ENCODE measurements at places on chromosomes 5 and 9.

GRCh38 chr5:171311322-171312077 is 2.5 kb downstream of the TLX3 start:
- no peak for DNase-seq

GRCh38 chr5:174378121-174378874 is 332.8 kb downstream of the NSG2 start:
- no peak for DNase-seq

- peak; percentile 77 for DNase-seq
Observed at GRCh38 chr5:93078082-93079038, 502.7 kb downstream of the NR2F1-AS1 start.

DNA sequence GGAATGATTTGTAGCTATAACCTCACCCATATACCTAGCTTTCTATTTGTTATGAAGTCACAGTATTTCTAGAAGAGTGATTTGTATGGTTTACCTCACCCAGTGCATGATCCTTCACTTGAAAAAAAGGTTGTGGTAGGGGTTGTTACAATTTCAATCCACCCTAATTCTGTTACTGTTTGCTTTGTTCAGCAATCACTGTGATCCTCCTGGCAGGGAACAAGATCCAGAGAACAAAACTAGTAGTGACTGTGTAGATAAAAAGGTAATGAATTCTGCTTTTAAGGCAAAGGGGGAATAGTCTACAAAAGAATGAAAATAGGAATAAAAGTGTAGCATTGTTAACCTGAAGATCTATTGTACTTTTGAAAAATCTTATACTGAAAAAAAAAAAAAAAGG is 191.3 kb upstream of the SH3GL2 start:
- DNase-seq, result no peak

GRCh38 chr9:5620494-5620893 is 8.4 kb upstream of the RIC1 start:
- DNase-seq, result no peak

- no peak for DNase-seq
Observed at GRCh38 chr5:154329519-154330040, 116.2 kb upstream of the SAP30L start.

- no peak for DNase-seq
Observed at GRCh38 chr9:93708289-93708986, 132.1 kb downstream of the PHF2 start.

GRCh38 chr5:131980696-131981095 is 30.8 kb downstream of the ACSL6 start:
- DNase-seq, result no peak

DNA sequence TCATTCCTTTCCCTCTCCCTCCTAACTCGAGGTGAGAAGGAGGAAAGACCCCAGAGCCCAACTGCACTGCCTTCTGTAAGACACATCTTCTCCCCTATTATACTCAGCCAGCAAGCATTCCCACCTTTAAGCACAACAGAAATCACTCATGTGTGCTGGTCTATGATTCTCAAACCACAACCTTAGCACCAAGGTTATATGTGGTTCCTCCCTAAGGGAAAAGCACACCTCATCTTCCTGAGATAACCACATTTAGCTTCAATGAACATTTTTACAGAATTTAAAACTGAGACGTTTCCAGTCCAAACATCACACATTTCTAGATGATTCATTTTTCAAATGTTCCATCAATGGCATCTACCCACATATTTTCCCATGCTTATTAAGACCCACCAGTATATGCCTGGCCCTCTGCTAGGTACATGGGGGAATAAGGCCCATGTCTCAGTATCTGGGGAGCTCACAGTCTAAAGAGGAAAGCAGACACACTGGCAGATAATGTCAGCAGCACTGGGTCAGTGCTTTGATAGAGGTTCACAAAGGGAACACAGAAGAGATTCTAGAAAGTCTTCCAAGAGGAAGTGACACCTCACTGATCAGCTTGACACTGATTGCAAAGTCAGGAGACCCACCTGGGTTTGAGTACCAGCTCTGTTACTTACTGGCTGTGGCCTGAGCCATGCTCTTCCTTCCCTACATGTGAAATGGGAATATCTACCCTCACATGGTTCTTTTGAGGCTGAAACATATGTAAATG is 245.4 kb downstream of the DENND1A start:
- no peak for DNase-seq

DNA sequence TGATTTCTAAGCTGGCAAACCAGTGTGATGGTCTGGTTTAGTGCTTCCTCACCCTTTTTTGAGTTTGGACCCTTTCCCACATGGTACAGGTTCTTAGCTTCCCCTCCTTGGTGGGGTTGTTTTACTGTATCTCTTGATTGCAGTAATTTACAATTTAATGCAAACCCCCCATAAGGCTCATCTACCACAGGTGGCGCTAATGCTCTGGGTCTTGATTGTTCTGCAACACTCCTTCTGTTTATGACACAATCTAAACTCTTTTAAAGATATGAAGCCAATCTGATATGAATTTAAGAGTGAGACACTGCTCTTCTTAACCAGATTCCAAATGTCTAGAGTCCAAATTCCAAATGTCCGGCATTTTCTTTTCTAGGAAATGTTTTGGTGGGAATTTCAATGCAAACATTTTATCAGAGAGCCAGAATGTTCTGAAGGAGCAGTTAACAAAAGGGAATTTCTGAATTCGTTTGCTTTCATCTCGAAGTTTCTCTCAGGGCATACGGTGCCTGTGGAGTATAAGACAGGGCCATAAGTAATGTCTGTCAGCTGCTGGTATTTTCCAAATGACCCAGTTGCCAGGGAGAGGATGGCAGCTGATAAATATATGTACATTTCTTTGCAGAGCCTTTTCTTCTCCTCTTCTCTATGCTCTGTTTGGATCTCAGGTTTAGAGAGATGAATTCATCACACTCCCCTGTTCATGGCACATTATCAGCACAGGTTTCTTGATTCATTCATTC is 246.8 kb downstream of the ARHGAP26 start:
- no peak for DNase-seq

DNA sequence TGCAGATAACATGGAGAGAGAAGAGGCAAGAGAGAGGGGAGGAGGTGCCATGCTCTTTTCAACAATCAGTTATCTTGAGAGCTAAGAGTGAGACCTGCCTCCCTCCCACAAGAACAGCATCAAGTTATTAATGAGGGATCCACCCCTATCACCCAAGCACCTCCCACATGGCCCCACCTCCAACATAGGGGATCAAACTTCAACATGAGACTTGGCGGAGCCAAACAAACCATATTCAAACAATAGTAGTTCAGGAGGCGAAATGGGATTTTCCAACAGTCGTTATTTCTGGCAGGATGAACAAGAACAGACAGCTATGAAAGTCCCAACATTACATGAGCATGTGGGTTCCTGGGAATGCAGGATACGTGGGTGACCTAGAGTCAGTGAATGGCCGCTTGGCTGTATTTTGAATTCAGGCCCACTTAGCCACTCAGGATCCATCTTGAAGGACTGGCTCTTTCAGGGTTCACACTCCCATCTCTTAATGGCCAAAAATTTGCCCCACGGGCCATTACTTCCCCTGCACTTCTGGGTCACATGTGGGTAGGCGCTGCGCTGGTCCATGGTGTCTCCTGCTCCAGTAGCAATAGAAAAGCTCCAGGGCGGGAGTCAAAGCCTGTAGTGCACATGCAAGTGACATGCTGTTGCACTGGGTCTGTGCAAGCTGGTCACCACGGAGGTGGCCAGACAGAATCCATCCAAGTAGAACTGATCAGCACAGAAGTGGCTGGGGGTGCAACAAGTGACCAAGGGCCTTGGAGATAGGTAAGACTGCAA is 7.1 kb upstream of the FAF2 start:
- DNase-seq, result no peak

DNA sequence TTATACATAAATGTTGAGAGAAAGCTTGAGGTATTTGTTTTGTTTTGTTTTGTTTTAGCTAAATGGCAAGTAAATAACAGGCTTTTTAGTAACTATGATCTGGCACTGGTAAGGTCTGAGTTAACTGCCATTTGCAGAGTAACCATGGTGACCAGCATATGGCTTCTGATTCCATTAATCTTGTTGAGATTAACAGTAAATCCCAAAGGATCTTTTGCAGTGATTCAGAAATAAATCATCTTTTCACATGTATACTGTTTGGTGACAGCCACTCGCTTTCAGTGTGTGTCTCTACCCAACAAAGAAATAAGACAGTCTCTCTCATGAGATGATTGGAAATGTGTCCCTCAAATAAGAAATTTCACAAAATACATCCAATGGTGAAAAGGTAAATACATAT is 235.6 kb downstream of the RAB3C start:
- no peak for DNase-seq

DNA sequence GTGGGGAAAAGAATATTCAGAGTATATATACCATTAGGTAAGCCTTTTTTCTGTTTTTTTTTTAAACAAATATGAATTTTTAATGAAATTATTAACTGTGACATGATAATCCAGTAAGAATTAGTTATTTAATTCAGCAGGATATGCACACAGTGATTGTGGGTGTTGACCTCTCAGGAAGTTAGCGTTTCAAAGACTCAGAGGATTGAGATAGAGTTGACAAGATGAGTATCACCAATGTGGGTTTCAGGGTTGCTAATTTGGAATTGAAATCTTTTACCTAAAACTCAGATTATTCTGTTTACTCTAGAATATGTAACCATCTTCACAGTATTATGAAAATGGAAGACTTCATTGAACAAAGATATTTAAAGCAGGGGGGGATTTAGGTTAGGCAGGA is 56.2 kb downstream of the FOCAD start:
- no peak for DNase-seq

DNA sequence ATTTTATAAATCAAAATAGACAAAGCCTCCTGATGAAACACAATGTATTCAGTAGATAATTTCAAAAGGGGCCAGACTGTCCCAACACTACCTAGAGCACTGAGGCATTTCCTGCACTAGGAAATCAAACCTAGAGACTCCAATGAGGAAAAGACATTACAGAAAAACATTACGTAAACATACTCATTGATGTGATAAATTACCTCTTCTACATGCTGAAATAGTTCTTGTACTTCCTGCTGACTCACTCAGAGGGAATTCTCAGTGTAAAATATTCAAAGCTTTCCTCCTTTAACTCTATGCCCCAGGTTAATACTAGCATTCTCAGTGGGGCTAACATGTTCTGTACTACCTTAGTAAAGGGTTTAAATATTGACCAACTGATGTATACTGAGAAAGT is 178.0 kb downstream of the ESM1 start:
- no peak for DNase-seq

- no peak for DNase-seq
Observed at GRCh38 chr5:35852084-35852734, 4.5 kb upstream of the IL7R start.

Data from urinary bladder (tissue), 4 donors.